Left lung (tissue), 14 donors: ENCODE measurements at places on chromosomes 16 and 17. TPM values are rescaled to one million over a fixed set of nuclear protein-coding genes. Genes with fewer than 3 reads are reported as not detected.

The C17orf100 gene
- 5.4 TPM for polyA plus RNA-seq

The PRAC1 gene
- not detected for polyA plus RNA-seq

The TVP23C gene
- 31.9 TPM for polyA plus RNA-seq

The HNF1B gene
- polyA plus RNA-seq: 36.0 TPM

The SLFN5 gene
- polyA plus RNA-seq: 20.8 TPM

The ITGA3 gene
- 57.1 TPM for polyA plus RNA-seq

The ZSCAN10 gene
- polyA plus RNA-seq: not detected

The TBX2 gene
- 155 TPM for polyA plus RNA-seq

The FAM117A gene
- polyA plus RNA-seq: 23.0 TPM

The KRT9 gene
- not detected for polyA plus RNA-seq

The PIEZO1 gene
- 75.6 TPM for polyA plus RNA-seq

The METTL16 gene
- polyA plus RNA-seq: 40.4 TPM

DNA sequence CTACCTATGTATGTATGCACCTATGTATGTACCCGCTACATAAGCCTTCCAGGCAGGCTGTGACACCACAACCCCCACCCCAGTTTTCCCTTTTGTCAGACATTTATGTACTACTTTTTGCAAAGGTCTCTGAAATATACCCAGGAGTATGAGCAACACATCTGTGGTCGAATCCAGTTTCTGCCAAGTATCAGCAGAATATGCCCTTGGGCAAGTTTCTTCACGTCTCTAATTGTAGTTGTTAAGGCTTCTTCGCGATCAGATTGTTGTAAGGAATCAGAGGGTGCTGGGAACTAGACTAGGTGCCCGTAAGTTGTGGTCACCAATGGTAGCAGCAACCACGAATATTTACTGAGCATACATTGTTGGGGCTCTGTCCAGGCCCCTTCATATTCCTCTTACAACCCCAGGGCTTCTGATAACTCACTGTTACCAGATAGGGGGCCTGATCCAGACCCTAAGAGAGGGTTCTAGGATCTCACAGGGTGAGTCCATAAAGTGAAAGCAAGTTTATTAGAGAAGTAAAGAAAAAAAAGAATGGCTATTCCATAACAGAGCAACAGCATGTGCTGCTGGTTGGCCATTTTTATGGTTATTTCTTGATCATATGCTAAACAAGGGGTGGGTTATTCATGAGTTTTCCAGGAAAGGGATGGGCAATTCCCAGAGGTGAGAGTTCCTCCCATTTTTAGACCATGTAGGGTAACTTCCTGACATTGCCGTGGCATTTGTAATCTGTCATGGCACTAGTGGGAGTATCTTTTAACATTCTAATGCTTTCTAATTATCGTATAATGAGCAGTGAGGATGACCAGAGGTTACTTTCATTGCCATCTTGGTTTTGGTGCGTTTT is 16.6 kb downstream of the NUDT7 start:
- DNase-seq: no peak

GRCh38 chr16:25079637-25080378 is 31.7 kb upstream of the LCMT1 start:
- no peak for DNase-seq

GRCh38 chr17:9244066-9245052 is 223.0 kb downstream of the NTN1 start:
- no peak for DNase-seq

GRCh38 chr16:66520406-66521170 is 29.3 kb downstream of the TK2 start:
- no peak for DNase-seq

DNA sequence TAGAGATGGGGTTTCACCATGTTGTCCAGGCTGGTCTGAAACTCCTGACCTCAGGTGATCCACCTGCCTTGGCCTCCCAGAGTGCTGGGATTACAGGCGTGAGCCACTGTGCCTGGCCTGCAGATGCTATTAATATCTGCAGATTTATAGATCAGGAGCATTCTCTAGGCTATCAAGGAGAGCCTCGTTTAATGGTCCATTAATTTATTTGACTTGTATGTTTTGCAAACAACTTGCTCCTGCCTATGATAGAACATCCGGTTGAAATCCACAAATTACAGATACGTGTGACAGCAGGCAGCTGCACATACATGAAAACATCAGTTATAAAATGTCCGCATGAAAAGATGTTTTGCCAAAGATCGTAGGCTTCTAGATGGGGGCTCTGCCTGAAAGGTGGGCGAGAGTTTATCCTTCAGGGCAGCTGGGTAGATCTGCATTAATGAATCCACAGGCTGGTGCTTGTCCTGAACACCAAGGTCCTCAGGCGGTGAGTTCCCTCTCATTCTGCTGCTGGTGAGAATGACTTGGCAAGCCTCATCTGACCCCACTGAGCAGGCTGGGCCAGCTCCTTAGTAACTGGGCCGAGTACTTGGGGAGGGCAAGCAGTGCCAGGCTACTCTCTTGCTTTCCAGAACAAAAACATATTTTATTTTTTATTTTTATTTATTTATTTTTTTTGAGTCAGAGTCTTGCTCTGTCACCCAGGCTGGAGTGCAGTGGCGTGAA is 37.1 kb upstream of the MGAT5B start:
- no peak for DNase-seq

GRCh38 chr17:11495613-11496012 is 102.7 kb upstream of the DNAH9 start:
- peak; percentile 5 for DNase-seq

- DNase-seq: no peak
Observed at GRCh38 chr17:60773552-60773951, 95.9 kb downstream of the BCAS3 start.

GRCh38 chr17:49555495-49556222 is 20.0 kb upstream of the NXPH3 start:
- no peak for DNase-seq

DNA sequence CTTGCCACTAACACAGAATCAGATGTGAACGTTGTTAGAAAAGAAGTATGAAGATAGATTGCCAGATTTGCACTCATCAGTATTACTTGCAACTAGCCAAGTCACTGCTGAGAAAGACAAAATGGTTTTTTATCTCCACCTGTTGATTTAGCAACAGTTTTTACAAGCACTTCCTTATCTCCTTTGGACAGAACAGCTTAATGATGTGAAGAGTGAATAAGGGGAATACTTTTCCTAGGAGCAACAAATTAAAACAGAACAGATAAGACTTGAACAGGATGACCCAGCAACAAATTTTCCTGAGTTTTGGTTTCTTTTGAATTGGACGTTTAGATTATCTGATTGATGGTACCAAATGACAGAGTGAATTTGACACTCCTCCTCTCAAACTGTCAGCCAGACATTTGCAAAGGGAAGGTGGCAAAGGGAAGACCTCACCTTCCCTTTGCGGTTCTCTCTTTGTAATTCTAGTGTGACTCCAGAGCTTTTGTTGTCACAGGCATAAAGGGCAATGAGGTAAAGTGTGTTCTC is 130.6 kb downstream of the NLK start:
- DNase-seq: no peak

DNA sequence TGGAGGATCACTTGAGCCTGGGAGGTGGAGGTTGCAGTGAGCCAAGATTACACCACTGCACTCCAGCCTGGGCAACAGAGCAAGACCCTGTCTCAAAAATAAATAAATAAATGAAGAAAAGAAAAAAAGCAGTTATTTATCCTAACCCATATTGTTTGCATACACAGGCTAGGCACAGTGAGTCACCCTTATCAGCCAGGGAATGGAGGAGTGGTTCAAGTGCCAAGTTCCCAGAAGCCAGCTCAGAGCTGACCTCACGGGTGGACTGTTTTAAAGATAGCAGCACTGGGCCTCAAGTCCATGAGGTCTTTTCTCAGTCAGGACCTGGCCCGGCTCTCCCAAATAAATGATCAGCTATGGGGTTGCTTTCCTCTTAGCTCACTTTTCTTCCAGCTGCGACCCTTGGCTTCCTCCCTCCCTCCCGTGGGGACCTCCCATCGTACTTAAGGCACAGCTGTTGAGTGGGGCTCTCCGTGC is 22.6 kb upstream of the MGAT5B start:
- DNase-seq: no peak

DNA sequence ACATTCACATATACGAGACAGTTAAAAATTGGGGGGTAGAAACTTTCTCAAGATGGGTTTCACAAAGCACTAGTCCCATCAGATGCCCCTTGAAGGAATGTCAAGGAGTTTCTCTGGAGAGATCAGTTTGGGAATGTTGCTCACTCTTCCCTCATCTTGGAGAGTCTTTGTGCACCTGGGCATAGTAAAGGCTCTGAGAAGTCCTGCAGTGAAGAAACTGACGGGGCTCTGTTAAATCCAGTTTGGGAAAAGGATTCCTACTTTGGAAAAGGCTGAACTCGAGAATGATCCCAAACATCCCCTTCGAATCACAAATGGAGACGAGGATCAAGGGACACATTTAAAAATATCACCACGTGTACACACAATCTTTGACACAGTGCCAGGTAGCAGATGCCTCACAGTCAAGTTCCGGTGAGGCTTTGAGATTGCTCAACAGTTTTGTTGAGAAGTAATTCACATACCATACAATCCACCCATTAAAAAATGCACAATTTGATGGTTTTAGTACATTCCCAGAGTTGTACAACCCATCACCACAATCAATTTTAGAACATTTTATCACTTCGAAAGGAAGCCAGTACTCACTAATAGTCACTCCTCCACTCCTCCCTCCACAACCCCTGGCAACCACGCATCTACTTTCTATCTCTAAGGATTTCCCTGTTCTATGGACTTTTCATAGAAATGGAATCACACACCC is 203.4 kb upstream of the FOXF1 start:
- DNase-seq: no peak

- DNase-seq: no peak
Observed at GRCh38 chr16:11291091-11291703, 10.1 kb upstream of the PRM1 start.

- peak; percentile 81 for DNase-seq
Observed at GRCh38 chr17:13024526-13025257, 6.9 kb upstream of the ELAC2 start.

DNA sequence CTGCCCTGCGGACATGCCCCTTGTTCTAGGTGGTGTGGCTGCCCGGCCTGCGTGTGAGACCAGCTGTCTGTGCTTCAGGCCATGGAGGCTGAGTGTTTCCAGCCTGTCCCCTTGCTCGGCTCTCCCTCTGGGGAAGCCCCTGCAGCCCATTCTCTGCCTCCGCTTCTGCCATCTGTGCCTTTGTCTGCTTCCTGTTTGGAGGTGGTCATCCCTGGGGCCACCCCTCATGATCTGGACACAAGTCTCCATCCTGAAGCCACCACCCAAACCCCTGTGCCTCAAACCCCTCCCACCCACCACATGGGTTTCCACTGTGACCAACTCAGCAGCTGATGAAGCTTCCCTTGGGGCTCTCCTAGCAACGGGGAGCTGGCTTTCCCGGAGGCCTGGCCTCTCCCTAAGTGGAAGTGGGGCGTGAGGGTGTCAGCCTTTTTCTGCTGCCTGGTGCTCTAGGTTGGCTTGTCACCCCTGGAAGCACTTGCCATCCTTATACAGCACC is 184.9 kb downstream of the SEC14L1 start:
- DNase-seq: no peak

DNA sequence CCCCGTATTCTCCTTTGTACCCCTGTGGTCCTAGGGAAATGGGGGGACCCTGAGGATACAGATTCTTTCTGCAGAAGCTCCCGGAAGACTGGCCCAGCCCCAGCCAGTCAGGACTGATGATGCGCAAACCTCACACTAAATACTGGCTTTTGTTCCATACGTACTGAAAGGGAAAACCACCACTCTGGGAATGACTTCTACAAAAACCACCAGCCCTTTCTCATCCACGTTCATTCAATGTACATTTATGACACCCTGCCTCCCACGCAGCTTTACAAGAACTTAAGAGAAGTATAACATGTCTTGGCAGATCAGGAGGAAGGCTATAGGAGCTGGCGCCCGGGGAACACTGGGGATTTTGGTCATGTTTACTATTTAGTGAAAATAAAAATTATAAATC is 70.6 kb downstream of the MARCHF10 start:
- DNase-seq: no peak

DNA sequence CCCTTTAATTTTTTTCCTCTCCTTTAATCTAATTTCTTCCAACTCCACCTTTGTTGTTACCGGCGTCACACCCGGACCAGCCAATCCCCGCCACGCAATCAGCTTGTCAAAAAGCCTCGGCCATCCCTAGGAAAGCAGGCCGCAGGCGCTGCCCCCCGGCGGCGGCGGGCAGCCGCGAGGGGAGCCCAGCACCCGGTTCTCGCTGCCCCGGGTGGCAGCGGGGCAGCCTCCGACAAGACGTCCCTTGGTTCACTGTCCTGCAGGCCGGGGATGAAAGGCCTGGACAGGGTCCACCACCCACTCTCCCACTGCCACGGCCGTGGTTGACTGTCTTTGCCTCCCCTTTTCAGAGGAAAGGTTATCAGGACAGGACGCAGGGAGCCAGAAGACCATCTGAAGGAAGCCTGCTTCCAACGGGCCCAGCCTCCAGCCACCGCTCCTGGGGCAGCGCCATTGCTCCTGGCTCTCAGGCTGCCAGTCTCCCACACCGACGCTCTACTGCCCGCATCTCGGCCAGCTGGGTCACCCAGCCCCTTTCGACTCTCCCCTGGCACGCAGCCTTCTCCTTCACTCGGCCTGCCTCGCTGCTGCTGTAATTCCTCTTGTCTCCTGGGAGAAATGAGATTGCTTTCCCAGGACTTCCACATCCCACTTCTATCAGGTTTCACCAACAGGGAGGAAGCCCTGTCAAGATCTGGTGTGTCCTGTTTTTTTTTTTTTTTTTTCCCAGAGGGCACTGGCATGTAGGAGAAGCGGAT is 2.8 kb upstream of the UBTF start:
- peak; percentile 78 for DNase-seq

GRCh38 chr17:4788807-4789700 is at the start of gene GLTPD2:
Gene GLTPD2, plus strand, starts transcription at chr17:4788964. Its CDS starts 48 bp downstream, at chr17:4789012.
- DNase-seq: no peak

DNA sequence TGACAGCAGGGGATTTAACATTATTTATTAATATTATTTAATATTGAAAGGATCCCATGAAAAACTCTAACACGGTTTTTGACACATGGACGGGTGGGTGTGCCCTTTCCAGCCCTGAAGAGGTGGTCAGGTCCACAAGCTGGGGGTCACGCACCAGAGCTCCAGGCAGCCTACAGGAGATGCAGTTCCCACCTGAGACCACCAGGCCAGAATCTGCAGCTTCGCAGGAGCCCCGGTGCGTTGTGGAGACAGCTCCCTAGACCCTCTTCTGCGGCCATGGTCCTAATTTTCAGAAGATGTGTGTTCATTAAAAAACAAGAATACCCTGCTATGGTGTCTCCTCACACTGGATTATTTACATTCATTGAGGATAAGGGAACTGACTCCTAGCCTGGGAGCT is 331.1 kb downstream of the C16orf95 start:
- DNase-seq: no peak

- no peak for DNase-seq
Observed at GRCh38 chr17:72634621-72635020, 457.9 kb downstream of the SLC39A11 start.

DNA sequence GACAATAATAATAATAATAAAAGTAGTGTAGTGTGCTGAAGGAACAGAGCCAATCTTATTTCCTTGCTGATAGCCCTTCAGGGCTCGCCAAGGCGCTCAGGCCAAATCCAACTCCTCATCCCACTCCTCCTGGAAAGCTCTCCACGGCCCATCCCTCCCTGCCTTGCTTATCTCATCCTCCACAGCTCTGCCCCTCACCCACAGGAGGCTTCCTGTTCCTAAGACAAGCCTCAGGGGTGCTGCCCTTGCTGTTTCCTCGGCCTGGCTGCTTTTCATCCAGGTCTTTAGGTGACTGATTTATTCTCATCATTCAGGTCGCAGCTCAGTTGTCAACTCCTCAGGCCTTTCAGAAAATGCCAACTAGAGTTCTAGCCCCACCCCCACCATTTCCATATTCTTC is 11.2 kb downstream of the GTF3C1 start:
- DNase-seq: peak; percentile 37
